ENCODE measurements at places on chromosomes 3 and 15.
A peak's percentile ranks its signal among the peaks of the same experiment; 100 is the strongest.

GRCh38 chr3:187518207-187518606, 150.0 kb downstream of the RTP4 start:
- DNase-seq = no peak

GRCh38 chr15:69750253-69750652, 297.6 kb downstream of the RPLP1 start:
- no peak for DNase-seq

- DNase-seq = no peak
Observed at GRCh38 chr3:119403201-119403600, 60.2 kb downstream of the TMEM39A start.

DNA sequence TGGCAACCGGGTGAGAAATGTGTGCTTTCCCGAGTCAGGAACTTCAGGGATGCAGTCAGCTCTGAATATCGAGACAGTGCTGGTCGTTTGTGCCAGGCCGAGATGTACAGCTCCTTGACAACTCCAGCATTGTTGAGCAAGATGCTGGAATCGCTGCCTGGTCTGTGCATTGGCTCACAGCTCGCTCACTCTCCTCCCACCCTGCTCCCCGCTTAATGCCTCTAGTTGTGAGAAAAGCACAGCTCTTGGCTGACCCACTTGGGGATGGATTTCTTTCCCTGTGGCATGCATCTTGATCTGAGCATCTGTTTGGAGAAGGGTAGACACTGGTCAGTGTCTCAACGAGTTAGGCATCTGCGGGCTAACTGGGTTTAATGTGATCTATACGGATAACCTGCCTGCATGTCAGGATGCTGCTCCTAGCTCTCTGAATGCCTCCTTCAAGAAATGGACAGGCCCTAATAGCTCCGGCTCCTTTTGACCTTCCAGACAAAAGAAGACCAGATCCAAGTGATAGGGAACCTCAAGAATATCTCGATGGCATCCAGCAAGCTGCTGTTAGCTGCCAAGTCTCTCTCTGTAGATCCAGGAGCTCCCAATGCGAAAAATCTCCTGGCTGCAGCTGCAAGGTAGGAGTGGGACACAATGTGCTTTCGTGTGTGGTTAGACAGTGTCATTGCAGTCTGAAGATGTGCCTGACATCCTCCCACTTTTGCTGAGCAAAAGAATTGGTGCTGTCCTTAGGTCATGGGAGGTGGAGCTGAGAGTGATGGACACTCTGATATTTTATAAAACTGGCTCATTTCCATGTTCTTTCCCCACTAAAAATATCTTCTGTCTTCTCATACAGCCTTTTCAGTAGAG, 302.2 kb upstream of the TPM1 start:
- no peak for DNase-seq

DNA sequence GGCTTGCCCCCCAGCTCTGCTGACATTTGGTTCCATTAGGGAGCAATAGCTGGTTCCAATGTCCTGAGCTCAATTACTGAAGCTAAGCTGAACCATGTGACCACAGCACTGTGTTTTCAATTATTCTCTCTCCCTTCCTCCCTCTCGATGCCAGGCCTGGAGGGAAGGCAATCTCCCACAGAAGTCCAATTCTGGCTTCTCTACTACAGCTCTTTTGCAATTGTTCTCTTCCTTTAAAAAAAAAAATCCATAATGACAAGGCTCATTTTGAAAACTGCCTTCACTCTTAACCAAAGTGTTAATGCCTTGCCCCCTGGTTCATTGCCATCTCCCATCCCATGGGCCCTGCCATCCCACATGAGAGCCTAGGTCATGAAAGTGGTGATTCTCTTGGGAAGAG, 24.8 kb downstream of the IL16 start:
- no peak for DNase-seq

GRCh38 chr3:84974347-84974746, 15.6 kb downstream of the CADM2 start:
- no peak for DNase-seq

DNA sequence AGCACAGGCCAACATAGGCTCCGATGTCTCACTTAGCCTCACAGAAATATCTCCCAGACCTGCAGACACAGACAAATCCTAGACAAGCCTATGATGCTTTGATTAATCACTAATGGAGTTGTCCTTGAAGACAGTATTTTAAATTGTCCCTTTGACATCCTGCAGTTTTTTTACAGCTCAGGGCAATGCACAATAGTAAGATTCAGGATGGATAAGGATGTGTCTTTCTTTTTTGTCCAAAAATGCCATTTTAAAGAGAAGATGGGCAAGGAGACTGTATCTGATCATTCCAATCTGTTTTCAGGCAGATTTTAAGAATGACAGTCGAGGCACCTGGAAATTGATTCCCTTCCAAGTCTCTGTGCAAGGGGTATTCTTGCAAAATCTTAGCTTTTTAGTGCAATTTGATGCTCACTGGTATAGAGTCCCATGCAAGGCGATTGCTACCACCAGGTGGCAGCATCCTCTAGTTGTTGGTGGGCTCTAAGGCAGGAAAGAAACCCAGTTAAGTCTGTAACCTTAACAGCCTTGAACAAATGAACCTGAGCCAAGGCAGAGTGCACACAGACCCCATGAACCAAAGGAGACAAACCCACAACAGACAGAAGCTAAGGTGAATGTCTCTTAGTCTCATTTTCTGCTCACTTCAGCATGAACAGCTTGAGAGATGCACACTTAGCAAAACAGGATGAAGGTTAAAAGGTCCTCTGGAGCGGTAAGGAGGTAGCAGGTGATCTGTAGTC, 51.2 kb upstream of the MINAR1 start:
- DNase-seq = peak; percentile 65

All from natural killer cell treated with Interleukin-12 subunit alpha and Interleukin-12 subunit beta and Interleukin-15 and Interleukin-18, amount 100 ng/mL, for 72 hours (primary cell).